Activated naive CD8-positive, alpha-beta T cell treated with anti-CD3 and anti-CD28 coated beads, Interleukin-2, amount 10 ng/mL, durations not matched to agents 7 days and 5 days (primary cell): ENCODE measurements at places on chromosomes 13 and 19. TPM values are rescaled to one million over a fixed set of nuclear protein-coding genes. Genes with fewer than 3 reads are reported as not detected.
A peak's percentile ranks its signal among the peaks of the same experiment; 100 is the strongest.

The PRR20A gene
- total RNA-seq: not detected

The DIRAS1 gene
- not detected for total RNA-seq

The PCDH8 gene
- total RNA-seq: not detected

The CEACAM8 gene
- not detected for total RNA-seq

The TEX26 gene
- not detected for total RNA-seq

The CAMSAP3 gene
- total RNA-seq: 0.50 TPM

DNA sequence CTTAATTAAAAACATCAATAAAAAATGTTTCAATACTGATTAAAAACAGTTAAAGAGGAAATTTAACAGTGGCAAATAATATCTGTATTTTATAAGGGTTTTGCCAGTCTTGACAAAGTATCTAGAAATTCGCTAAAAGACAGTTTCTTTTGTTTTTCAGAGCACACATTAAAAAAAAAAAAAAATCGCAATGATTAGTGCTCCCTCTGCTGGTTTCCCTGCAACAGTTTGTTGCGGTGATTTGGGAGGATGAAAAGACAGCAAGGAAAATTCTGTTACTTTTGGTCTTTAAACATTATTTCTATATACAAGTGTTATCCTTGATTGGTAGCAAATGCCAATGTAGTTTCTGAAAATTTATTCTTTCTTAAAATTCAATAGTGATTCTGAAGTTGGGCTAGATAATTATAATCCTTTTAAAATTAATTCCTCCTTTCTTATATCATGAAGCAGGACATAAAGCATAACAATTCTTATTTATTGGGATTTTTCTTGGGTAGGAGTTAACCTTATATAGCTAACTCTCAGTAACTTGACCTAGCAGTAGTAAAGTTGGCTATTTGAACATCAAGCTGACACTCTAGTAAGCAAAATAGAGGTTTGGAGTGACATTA lies 23.1 kb upstream of the SPRY2 start:
- no peak overlapping the region for H3K4me3 ChIP-seq
- peaks cover 10% of the 10 kb centered on the region for H3K27me3 ChIP-seq
- H3K4me1 ChIP-seq: no peaks in the 10 kb centered on the region

DNA sequence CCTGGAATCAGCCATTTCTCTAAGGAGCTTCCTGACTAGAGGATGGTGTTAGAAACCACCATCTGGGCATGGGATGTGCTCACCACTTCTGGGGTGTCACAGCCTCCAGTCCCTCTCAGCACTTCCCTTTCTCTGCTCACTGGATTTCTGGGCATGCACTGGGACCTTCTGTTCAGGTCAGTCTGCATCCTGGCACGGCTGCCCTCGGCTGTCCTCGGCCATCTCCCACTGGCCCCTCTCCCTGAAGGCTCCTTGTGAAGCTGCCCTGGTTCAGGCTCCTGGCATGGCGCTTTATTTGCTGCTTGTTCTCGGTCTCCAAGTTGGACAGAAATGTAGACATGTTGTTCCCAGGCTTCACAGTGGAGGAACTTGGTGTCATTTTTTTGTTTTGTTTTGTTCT lies 60.0 kb downstream of the TEX29 start:
- no peak overlapping the region for H3K27ac ChIP-seq
- no peak overlapping the region for H3K4me3 ChIP-seq
- H3K4me1 ChIP-seq: peaks cover 14% of the 10 kb centered on the region
- DNase-seq: no peak
- H3K36me3 ChIP-seq: peaks cover 2% of the 10 kb centered on the region

DNA sequence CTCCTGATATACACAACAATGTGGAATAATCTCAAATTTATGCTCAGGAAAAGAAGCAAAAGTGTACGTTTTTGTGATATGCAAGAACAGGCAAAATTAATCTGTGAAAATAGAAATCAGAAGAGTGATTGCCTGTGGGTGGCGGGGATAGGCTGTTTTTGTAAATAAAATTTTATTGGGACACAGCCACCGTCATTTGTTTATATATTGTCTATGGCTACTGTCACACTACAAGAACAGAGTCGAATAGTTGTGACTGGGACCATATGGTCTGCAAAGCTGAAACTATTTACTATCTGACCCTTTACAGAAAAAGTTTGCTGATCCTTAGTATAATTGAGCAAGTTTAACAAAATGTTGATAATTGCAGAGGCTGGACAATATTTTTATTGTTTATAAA lies 269.5 kb upstream of the HTR2A start:
- H3K36me3 ChIP-seq: no peaks in the 10 kb centered on the region
- no peak overlapping the region for H3K4me3 ChIP-seq
- no peaks in the 10 kb centered on the region for H3K27me3 ChIP-seq
- H3K27ac ChIP-seq: no peak overlapping the region

DNA sequence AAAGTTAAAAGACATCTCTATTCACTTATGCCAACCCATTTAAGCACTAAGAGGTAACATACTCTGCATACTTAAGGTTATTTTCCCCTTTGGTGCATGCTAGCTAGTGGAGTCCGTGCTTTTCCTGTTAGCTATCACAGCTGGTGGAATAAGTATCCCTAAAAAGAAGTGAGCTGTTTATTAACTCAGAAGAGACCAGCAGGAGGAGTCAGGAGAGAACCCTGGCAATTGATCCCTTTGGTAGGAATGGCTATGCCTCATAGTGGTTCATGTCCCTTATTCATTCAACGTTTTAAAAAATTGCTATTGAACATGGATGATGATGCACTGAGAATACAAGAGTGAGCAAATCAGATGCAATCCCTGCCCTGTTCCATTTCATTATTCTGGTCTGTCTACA lies 12.4 kb upstream of the NEK5 start:
- no peaks in the 10 kb centered on the region for H3K4me1 ChIP-seq
- peaks cover 3% of the 10 kb centered on the region for H3K27me3 ChIP-seq
- no peaks in the 10 kb centered on the region for H3K36me3 ChIP-seq
- no peak overlapping the region for H3K4me3 ChIP-seq

DNA sequence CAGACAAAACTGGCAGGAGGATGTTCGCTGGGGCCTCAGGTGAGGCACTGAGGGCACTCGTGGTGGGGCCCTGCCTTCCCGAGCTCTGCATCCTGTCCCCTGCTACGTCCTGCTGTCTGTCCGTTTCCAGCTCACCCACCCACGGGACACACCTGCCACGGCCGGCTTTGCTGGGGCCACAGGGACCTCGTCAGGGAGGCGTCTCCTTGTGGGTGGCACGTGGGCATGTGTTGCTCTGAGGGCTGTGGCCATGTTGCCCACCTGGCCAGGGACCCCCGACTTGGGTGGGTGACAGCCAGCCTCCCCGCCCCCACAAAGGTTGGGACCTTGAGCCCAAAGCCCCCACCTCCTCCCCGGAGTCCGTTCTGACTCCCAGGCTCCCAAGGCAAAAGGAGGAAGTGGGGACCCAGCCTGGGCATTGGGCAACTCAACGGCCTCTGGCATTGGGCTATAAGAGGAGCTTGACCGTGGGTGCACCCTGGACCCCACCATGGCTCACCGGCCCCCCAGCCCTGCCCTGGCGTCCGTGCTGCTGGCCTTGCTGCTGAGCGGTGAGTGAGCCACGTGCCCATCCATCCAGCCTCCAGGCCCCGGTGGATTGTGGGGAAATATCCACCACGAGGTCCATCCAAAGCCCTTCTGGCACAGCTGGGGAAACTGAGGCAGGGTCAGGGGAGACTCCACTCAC lies at the start of gene PRTN3:
Gene PRTN3, plus strand, starts transcription at position 481 of the 688 bp plus-strand sequence. Its CDS starts 10 bp downstream, at position 491.
- peaks cover 2% of the 10 kb centered on the region for H3K36me3 ChIP-seq
- peaks cover 7% of the 10 kb centered on the region for H3K4me1 ChIP-seq
- H3K27me3 ChIP-seq: peaks cover 35% of the 10 kb centered on the region
- H3K4me3 ChIP-seq: no peak within 1 kb of the TSS

- H3K27me3 ChIP-seq: no peaks in the 10 kb centered on the region
- H3K4me1 ChIP-seq: no peaks in the 10 kb centered on the region
- H3K27ac ChIP-seq: no peak overlapping the region
- DNase-seq: no peak
- no peak overlapping the region for H3K4me3 ChIP-seq
Measured at GRCh38 chr13:107170270-107170931, 602.5 kb upstream of the ARGLU1 start.

DNA sequence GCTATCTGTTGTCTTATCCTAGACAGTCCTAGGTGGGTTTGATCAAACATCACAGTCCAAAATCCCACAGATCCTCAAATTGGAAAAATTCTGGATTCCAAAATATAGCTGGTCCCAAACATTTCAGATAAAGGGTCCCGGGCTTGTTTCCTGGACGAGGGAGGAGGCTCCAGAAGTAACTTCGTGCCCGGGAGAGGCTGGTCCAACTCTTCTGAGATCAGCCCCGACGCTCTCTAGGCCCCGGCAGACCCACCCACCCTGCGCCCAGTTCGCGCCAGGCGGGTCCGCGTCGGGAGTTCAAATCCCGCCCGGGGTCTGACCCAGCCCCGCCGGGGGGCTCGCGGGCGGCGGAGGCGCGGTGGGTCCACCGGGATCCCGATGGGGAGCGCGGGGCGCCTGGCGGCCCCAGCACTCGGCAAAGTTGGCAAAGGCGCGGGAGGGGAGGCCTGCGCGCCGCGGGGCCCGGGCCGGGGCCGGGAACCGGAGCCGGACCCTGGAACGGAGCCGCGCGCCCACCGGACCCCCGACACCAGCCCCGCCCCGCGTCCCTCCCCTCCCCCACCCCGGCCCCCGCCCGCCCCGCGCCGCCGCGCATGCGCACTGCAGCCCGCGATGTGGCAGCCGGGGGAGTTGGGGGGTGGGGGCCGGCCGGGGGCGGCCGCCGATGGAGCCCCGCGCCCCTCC lies 513 bp downstream of the MIER2 start:
- peaks cover 9% of the 10 kb centered on the region for H3K27me3 ChIP-seq
- peaks cover 14% of the 10 kb centered on the region for H3K36me3 ChIP-seq
- peak overlapping the region; percentile 81 for H3K27ac ChIP-seq
- peak overlapping the region; percentile 88 for H3K4me3 ChIP-seq
